ENCODE measurements at places on chromosomes 7 and 10. TPM values are rescaled to one million over a fixed set of nuclear protein-coding genes. Genes with fewer than 3 reads are reported as not detected.
A peak's percentile ranks its signal among the peaks of the same experiment; 100 is the strongest.

The GPRIN2 gene
- not detected for total RNA-seq

GRCh38 chr7:47604496-47604890, 22.6 kb upstream of the TNS3 start:
- H3K27ac ChIP-seq: peak overlapping the region; percentile 95
- H3K27me3 ChIP-seq: no peaks in the 10 kb centered on the region
- no peak overlapping the region for H3K4me3 ChIP-seq
- DNase-seq: no peak

DNA sequence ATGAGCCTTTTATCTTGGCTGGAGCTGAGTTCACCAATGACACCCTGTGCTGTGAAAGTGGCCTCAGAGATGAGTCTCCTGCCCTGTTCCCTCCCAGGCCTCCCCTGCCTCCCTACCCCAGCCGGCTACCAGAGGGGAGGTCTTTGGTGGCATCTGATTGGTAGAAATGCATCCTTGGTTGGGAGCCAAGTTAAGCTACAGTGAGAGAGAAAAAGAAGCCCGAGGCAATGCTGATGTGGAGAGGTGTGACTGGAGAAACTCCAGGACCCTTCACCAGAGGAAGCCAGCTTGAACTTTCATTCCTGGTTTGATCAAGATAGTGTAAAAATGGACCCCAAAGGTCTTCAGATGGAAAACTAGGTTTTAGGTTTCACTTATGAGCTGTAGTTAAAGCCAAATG, 191.1 kb upstream of the TCF7L2 start:
- H3K4me3 ChIP-seq: no peak overlapping the region
- no peak overlapping the region for H3K27ac ChIP-seq
- no peaks in the 10 kb centered on the region for H3K36me3 ChIP-seq
- DNase-seq: no peak
- no peaks in the 10 kb centered on the region for H3K27me3 ChIP-seq
- H3K4me1 ChIP-seq: peaks cover 6% of the 10 kb centered on the region

GRCh38 chr10:119292968-119293760, 85.8 kb downstream of the GRK5 start:
- H3K27me3 ChIP-seq: no peaks in the 10 kb centered on the region
- DNase-seq: no peak
- H3K4me1 ChIP-seq: peaks cover 11% of the 10 kb centered on the region
- H3K4me3 ChIP-seq: no peak overlapping the region
- no peak overlapping the region for H3K27ac ChIP-seq

- no peak overlapping the region for H3K27ac ChIP-seq
- no peaks in the 10 kb centered on the region for H3K36me3 ChIP-seq
- no peaks in the 10 kb centered on the region for H3K4me1 ChIP-seq
- no peaks in the 10 kb centered on the region for H3K27me3 ChIP-seq
- H3K4me3 ChIP-seq: no peak overlapping the region
- DNase-seq: no peak
Measured at GRCh38 chr7:96837593-96837992, 127.9 kb upstream of the SEM1 start.

- peak overlapping the region; percentile 99 for H3K27ac ChIP-seq
- no peaks in the 10 kb centered on the region for H3K27me3 ChIP-seq
Measured at GRCh38 chr7:94392393-94392786, 2.3 kb upstream of the COL1A2 start.

GRCh38 chr10:71740069-71740653, 20.6 kb upstream of the C10orf105 start:
- H3K4me1 ChIP-seq: peaks cover 2% of the 10 kb centered on the region
- H3K4me3 ChIP-seq: no peak overlapping the region
- peak; percentile 78 for DNase-seq
- H3K36me3 ChIP-seq: no peaks in the 10 kb centered on the region
- no peak overlapping the region for H3K27ac ChIP-seq

All from IMR-90 (cell line).